ENCODE measurements at places on chromosomes 12 and 14. TPM values are rescaled to one million over a fixed set of nuclear protein-coding genes. Genes with fewer than 3 reads are reported as not detected.
A peak's percentile ranks its signal among the peaks of the same experiment; 100 is the strongest.

DNA sequence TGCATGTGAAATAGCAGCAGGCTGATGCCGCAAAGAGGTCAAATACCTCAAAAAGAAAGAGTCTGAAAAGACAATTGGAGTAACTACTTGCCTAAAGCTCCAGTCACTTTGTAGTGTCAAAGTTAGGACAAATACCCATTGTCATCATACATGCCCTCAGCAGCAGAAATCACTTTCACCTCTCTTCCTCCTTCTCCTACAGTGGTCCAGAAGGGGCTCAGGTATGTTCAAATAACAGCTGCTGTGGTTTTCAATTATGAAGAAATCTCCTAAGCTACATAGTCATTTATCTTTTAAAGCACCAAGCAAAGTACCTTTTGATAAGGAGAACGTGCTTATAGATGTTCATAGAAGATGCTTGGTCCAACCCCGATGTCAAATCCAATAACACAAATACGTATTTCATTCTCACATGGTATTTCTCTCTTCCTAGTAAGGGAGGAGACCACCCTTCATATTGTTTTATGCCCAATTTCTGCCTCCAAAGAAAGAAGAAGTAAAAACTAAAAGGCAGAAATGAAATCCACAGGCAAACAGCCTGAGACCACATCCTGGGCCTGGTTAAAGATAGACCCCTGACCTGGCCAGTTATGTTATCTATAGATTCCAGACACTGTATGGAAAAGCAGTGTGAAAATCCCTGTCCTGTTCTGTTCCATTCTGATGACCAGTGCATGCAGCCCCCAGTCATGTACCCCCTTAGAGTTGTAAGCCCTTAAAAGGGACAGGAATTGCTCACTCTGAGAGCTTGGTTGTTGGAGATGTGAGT is 23.7 kb downstream of the GYS2 start:
- no peak for DNase-seq

Gene GALNT8
- 2.1 TPM for total RNA-seq

GRCh38 chr12:100675432-100675831 is 101.9 kb downstream of the GAS2L3 start:
- DNase-seq: peak; percentile 84

DNA sequence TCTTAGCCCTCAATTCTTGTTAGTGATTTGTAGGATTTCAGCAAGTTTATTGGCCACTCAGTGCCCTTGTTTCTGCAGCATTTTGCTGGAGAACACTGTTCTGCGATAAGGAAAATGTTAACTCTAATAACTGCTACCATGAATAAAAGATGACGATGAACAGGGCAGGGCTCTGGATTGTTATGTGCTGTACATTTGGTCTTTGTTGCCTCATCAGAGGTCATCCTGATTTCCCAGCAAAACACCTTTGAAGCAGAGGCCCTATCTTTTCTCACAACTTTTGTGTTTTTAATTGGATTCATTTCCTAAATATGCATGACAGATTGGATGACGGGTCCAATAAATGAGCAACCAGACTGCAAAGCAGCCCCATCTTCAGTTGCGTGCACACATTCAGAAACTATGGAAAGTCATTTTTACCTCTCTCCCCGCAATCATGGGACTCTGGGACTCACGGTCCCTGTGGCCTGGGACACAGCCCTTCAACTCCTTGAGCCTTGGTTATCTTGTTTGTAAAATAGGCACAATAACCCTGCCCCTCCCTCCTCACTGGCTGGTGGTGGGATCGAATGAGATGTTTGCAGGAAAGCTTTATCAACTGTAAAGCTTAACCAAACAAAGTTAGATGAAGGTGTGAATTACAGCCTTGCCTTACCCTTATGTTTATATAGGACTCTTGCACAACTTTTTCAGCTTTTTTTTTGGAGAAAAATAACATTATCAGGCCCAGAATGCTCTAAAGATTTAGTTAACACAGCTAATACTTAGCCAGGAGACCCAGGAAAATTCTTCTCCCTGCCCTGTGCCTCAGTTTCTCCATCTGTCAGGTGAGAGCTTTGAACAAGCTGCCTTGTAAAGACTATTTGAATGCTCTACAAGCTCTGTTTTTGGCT is 45.4 kb downstream of the RPH3A start:
- no peak for DNase-seq

Gene TSHR
- total RNA-seq: 1.7 TPM

GRCh38 chr12:117718141-117718540 is 250.6 kb downstream of the KSR2 start:
- no peak for DNase-seq

Gene WASHC4
- total RNA-seq: 96.8 TPM

Gene CABP1
- 0.51 TPM for total RNA-seq

- DNase-seq: peak; percentile 71
Measured at GRCh38 chr14:56487090-56487667, 92.4 kb upstream of the TMEM260 start.

Gene CCDC175
- not detected for total RNA-seq

Gene NR1H4
- 0.92 TPM for total RNA-seq

Gene C12orf60
- 1.3 TPM for total RNA-seq

DNA sequence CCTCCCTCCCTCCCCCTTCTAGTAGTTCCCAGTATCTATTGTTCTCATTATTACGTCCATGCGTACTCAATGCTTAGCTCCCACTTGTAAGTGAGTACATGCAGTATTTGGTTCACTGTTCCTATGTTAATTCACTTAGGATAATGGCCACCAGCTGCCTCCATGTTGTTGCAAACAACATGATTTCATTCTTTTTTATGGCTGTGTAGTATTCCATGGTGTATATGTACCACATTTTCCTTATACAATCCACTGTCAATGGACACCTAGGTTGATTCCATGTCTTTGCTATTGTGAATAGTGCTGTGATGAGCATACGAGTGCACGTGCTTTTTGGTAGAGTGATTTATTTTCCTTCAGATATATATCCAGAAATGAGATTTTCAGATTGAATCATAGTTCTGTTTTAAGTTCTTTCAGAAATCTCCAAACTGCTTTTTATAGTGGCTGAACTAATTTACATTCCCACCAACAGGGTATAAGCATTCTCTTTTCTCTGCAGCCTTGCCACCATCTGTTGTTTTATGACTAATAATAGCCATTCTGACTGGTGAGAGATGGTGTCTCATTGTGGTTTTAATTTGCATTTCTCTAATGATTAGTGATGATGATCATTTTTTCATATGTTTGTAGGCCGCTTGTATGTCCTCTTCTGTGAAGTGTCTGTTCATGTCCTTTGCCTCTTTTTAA is 17.9 kb upstream of the CLEC7A start:
- no peak for DNase-seq

Gene SLC2A13
- 12.0 TPM for total RNA-seq

DNA sequence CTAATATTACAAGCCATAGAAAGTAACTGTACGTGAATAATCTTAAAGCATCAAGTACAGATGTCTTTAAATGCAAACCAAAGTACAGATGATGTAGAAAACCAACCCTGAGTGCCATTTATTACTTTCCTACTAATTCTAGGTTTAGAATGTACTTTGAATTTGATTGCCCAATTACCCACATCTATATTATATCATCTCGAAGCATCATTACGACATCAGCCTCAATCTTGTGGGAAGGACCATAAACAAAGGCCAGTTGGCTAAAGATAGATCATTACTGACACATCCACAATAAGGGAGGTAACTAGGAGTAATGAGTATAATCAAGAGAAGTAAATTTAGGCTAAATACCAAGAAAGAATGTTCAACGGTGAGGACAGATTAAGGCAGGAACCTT is 478.9 kb downstream of the BCAT1 start:
- no peak for DNase-seq

DNA sequence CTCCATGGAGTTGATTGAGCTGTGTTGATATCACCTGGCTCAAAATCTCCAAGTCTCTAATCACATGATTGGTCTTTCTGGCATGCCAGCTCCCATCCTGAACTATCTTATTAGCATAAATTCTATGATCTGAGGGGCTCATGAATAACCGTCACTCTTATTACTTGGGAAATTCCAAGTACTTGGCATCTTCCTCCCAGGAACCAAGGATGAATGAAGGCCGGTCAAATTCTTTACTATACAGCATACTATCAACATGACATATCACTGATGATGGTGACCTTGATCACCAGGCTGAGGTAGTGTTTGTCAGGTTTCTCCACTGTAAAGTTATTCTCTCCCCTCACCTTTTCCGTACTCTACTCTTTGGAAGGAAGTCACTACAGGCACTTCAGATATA is 16.4 kb upstream of the NUBPL start:
- DNase-seq: no peak

Gene ITGB7
- 1.2 TPM for total RNA-seq

GRCh38 chr14:100982762-100983161 is 79.2 kb upstream of the RTL1 start:
- DNase-seq: no peak

DNA sequence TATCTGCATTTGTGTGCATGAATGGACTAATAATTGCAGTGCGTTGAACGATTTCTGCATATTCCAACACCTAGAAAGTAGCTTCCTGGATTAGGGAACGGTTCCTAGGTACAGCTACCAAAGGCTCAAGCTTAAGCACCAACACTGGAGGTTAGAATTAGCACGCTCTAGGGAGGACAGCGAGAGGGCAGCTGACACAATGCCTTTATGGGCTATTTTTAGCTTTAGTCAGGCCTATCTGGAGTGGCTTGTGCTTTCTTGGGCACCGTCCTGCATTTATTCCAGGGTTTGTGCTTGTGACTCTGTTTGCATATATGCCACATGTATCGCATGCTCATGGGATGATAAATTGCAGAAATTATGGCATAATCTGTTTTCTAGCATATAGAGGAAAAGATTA is 13.7 kb downstream of the ETV6 start:
- peak; percentile 56 for DNase-seq

DNA sequence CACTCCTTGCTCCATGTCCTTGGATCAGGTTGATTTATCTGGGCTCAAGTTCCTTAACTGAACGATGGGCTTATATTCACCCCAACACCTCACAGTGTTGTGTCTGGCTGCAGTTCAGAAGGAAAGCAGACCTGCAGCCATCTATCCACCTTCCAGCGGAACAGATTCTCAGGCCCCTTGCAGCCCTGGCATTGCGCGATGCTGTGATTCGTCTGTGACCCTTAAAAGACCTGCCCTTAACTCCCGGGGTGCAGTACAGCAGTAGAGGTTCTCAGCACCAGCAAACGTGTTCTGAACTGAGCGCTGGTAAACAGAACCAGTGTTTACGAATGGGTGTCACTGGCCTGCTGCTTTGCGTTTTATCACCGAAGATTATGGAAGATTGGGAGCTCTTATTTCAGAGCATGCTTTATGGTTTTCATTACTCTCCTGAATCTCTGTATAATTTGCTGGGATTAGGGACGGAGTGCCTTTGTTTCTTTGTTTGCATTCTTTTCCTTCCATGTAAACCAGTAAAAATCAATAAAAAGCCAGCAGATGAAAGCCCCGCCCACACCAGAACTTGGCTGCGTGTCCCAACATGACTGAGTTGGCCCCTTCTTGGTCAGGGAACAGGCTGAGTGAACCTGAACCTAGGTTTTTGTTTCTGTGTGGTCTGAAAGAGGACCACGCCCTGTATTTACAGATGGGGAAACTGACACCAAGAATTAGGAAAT is 286.7 kb upstream of the CRY1 start:
- peak; percentile 41 for DNase-seq

DNA sequence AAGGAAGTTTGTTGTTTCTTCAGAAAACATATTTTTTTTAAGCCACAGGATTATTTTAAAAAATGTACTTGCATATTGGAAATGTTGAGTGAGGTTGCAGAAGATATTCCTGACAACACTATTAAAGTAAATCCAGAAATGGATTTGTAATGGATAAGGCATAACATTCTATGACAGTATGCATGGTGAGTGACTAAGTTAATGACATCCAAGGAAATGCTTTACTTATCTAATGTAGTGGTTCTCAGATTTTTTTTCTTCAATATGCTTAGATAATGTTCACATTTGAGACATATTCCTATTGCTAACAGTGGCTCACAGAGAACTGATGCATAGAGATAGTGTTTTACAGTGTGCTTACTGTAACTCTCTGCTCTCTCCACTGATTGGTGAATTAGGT is 49.4 kb downstream of the ZDHHC17 start:
- DNase-seq: no peak

Gene TAS2R14
- 9.1 TPM for total RNA-seq

DNA sequence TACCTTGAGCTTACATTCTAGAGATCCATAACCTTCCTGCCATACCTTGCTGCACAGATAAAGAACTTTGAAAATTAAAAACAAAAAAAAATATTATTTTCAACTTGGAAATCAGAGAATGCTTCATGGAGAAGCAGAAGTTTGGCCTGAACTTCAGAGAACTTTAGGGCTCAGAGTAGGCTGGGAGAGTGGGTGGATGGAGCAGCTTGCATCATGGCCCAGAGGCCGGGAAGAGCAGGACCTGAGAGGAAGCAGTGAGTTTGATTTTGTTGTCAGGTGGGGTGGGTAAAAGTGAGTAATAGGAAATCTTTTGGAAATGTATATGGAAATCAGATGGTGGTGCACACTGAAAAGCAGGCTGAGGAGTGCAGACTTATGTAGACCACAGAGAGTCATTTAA is 228.5 kb upstream of the KRR1 start:
- no peak for DNase-seq

DNA sequence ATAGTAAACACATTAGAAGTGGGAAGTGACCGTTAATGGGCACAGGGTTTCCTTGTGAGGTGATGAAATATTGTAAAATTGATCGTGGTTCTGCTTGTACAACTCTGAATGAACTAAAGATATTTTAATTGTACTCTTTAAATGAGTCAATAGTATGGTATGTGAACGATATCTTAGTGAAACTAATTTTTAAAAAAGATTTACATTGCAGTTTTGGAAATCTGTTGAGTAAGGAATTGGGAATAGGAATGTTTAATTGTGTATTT is 1.7 kb downstream of the ZNF410 start:
- no peak for DNase-seq

DNA sequence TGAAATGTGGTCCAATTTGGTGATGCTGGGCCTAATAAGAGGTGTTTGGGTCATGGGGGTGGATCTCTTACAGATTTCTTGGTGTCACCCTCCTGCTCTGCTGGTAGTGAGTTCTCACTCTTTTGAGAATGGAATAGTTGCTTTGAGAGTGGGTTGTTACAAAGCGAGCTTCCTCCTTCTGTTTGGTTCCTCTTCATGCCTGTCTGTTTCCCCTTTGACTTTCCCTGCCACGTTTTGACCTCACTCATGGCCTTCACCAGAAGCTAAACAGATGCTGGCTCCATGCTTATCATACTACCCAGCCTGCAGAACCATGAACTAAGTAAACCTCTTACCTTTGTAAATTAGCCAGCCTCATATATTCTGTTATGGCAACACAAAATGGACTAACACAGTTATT is 57.7 kb upstream of the LDHB start:
- DNase-seq: no peak

DNA sequence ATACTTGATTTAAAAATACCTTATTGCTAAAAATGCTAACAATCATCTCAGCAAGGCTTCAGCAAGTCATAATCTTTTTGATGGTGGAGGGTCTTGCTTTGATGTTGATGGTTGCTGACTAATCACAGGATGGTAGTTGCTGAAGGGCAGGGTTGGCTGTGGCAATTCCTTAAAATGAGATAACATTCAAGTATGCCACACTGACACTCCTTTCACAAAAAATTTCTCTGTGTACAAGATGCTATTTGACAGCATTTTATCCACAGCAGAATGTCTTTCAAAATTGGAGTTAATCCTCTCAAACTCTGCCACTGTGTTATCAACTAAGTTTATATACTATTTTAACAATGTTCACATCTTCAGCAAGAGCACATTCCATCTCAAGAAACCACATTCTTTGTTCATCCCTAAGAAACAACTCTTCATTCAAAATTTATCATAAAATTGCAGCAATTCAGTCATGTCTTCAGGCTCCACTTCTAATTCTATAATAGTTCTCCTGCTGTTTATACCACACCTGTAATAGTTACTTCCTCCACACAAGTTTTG is 16.1 kb downstream of the SCAF11 start:
- DNase-seq: no peak

Gene UNC79
- 0.41 TPM for total RNA-seq
